Skin of body (tissue), 3 donors: ENCODE measurements at places on chromosomes 3 and 15. TPM values are rescaled to one million over a fixed set of nuclear protein-coding genes. Genes with fewer than 3 reads are reported as not detected.

HLTF gene
- total RNA-seq, result 28.1 TPM

FRMD5 gene
- total RNA-seq, result 0.69 TPM

ITGA11 gene
- 5.7 TPM for total RNA-seq

ADCY5 gene
- 4.0 TPM for total RNA-seq

DAPK2 gene
- 9.7 TPM for total RNA-seq

SPATA12 gene
- total RNA-seq, result 0.10 TPM
